GM10248 (cell line): ENCODE measurements at places on chromosomes 5 and 9.

DNA sequence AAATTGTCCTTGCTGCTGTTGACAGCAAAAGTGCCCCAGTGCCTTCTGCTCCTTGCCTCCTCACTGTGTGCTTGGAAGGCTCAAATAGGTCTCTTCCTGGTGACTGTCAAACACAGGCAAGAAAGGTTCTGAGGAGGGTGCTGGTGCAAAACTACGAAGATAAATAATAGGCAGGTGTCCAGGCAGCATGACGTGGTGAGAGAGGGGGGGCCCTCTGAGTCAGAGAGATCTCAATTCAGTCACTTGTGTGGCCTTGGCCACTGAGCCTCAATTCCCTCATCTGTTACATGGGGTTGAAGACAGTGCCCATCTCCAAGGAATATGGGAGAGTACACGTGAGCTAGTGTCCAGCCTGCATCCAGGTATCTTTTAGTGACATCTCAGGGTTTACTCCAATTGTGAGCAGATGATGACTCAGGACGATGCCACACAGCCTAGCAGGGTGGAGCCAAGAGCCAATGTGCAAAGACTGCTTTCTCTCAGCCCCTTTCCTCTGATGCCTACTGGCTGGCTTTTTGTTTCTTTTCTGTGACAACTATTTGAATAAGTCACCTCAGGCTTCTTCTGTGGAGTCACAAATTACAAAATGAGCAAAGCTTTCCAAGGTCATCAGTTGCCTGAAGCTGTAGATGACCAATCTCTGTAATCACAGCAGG, 29.7 kb upstream of the SMIM32 start:
- DNase-seq: no peak

GRCh38 chr5:116507051-116507537, 67.5 kb downstream of the SEMA6A start:
- no peak for DNase-seq

DNA sequence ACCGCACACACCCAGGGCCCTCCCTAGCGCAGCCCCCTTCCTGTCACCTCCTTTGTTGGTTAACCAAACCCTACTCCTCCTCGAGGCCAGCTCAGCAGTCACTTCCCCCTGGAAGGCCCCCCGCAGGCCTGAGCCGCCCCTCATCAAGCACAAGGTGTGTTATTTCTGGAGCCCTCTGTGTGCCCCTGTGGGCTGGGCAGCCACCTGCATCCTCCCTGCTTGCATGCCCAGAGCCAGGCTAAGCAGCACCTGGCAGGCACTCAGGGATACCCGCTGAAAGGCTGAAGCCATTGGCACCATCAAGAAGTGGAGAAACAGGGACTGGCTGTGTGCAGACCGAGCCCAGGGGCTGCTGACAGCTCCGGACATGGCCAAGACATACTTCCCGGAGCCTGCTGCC, 121.8 kb downstream of the ZNF354C start:
- no peak for DNase-seq

DNA sequence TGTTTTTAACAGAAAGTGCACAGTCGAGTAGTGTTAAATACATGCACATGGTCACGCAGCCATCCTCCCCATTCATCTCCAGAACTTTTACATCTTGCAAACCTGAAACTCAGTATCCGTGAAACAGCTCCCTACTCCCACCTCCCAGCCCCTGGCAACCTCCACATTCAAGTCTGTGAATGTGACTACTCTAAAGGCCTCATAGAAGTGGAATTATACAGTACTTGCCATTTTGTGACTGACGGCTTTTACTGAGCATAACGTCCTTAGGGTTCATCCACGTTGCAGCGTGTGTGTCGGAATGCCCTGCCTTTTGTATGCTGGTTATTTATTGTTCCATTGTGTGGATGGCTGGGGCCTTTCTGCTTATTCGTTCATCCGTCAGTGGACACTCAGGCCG, 35.8 kb downstream of the USP20 start:
- no peak for DNase-seq

GRCh38 chr5:43061352-43062075, 21.4 kb upstream of the ANXA2R start:
- no peak for DNase-seq

DNA sequence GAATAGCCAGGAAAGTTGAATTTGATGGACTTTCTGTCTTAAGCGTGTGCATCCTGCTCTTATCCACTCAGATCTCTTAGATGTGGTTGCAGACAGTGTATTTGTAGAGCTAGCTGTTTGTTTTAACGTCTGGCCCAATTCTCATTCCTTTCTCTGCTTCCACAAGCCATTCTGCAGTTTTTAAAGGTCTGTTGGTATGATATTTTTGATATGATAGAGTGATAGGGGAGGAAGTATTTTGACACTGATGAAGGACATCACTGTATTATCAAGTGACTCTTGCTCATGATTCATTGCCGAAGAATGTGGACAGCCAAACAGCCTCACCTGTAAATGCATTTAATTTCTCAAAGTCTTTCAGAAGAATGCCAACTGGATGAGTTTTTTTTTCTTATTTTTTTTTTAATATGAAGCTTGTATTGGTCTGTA, 4.5 kb downstream of the TJP2 start:
- no peak for DNase-seq

GRCh38 chr9:130668196-130668595, 3.8 kb downstream of the PRDM12 start:
- DNase-seq: no peak

DNA sequence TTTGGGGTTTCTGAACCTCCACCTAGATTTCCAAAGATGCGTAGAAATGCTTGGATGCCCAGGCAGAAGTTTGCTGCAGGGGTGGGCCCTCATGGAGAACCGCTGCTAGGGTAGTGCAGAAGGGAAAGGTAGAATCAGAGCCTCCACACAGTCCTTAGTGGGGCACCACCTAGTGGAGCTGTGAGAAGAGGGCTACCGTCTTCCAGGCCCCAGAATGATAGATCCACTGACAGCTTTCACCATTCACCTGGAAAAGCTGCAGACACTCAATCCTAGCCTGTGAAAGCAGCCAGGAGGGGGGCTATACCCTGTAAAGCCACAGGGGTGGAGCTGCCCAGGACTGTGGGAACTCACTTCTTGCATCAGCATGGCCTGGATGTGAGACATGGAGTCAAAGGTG, 13.3 kb upstream of the HSDL2 start:
- DNase-seq: no peak

GRCh38 chr5:109041317-109041716, 293.6 kb downstream of the FER start:
- peak; percentile 3 for DNase-seq

GRCh38 chr5:1670351-1670750, 129.3 kb downstream of the MRPL36 start:
- DNase-seq: no peak

GRCh38 chr5:66511491-66511890, 84.7 kb upstream of the MAST4 start:
- DNase-seq: no peak

DNA sequence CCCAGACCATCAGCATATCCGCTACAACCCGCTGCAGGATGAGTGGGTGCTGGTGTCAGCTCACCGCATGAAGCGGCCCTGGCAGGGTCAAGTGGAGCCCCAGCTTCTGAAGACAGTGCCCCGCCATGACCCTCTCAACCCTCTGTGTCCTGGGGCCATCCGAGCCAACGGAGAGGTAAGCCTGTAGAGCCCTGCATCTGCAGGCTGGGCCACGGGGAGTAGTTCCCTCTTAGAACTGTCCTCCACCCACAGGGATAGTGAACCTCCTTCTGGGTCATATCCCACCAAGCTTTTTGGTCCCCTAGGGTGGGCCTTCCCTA, 569 bp downstream of the GALT start:
- no peak for DNase-seq

- no peak for DNase-seq
Measured at GRCh38 chr5:44935262-44935661, 126.5 kb downstream of the MRPS30 start.

- no peak for DNase-seq
Measured at GRCh38 chr9:102922526-102922925, 72.6 kb upstream of the CYLC2 start.

GRCh38 chr5:154364771-154365170, 81.0 kb upstream of the SAP30L start:
- DNase-seq: no peak

GRCh38 chr5:137887831-137888230, 1.4 kb upstream of the PKD2L2 start:
- no peak for DNase-seq

DNA sequence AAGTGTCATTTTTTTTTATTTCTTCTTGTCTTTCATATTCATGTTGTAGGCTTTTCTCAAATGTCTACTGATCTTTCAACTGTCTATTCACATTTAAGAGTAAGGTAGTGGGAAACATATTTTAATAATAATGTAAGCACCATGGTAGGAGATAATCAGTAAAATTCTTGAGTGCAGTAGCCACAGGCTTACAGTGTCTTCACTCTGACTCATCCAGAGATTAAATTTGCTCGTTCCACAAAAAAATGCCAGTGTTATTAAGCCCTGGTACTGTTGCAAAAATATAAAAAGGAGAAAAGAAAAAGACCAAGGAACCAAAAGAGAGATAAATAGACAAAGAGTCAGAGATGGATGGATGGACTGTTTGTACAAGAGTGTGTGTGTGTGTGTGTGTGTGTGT, 43.0 kb downstream of the PARP8 start:
- DNase-seq: no peak

GRCh38 chr9:26331223-26331622, 561.4 kb downstream of the CAAP1 start:
- DNase-seq: no peak

DNA sequence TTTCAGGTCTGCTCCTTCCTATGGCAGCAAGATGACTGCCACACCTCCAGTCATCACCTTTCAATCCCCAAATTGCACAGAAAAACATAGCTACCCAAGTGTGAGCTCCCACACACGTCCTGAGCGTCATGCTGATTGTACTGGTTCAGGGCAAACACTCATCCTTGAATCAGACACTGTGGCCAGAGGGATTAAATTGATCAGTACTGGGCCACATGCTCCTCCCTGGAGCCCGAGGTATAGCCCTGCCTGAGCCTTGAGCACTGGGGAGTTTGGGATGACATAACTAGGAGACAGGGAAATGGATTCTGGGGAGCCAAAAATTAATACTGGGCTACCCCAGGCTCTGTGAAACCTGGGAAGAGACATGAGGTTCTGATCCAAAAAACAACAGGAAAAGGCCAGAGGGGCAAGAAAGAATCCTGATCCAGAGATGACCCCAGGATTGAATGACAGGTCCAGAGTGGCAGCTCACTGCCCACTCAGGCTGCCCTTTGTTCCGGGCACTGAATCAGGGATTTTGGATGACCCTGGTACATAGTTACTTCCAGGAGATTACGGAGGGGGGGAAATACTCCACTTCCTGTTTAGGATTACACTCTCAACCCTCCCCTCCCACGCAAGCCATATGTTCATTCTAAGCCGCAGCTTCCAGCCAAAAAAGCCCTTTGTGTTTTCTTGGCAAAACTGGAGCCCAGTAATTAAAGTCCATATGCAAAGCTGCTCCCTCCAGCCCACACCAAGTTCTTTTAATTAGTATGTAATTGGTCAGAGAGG, 141.6 kb upstream of the SPRY4 start:
- DNase-seq: no peak

GRCh38 chr9:99505936-99506335, 283.9 kb downstream of the SEC61B start:
- no peak for DNase-seq

GRCh38 chr9:120394058-120394669, 185.8 kb downstream of the CDK5RAP2 start:
- DNase-seq: no peak

DNA sequence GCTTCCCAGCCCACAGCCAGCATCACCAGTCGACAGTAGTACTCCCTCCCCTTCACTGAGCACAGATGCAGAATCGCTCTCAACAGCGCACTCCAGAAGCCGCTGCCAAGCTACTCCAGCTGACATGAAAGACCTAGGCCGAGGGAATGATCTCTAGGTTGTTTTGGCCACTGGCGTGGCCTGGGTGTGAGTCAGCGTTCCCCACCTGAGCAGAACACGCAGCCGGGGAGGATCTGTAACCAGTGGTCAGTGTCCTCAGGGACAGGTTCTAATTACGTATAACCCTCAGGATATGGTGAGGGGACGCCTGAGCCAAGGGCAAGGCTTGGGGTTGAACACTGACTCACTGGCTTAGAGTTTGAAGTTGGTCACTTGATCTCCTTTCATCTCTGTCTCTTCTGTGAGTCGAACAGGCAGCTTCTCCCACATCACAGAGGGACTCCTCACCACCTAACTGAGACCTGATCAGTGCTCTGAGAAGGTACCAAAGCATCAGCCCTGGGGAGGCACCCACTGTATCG, 76.9 kb upstream of the IL17B start:
- DNase-seq: no peak

DNA sequence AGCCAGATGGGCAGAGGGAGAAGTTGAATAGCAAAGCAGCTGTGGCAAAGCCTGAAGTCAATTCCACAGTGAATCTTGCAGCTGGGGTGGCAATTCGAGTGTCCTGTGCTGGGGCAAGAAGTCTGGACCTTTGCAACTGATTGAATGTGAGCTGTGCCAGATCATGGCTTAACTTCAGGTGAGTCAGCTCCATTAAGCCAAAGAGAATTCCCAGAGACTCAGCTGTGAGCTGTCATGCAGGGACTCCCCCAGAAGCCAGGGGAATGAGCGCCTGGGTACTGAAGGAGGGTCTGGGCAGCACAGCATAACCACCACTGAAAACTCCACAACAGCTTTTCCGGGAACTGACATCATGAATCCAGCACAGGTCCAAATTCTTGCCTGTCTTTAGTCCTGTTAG, 153.5 kb upstream of the TRPC7 start:
- DNase-seq: no peak
